ENCODE measurements at places on chromosomes 5 and 9.

DNA sequence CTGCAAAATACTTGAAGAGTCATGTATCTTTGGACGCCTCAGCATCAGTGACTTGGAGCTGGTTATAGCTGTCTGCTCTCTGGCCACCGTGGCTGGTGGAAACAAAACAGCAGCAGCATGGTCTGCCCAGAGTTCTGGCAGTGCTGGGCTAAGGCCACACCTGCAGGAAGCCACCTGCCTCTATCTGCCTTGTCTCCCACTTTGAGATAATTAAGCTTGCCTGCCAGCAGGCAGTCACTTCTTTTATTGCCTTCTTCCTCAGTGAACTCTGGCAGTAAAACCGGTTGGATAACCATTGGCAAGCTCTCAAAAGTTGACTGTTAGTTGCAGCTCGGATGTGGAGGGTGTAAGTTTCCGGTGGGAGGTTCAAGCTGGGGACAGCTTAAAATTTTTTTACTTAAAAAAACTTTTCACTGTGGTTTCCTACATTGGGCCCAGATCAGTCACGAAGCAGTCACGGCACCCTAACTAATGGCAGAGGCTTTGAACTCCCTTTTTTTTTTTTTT is 4.9 kb downstream of the SMIM3 start:
- DNase-seq: peak; percentile 96

- no peak for DNase-seq
These were observed 66.5 kb upstream of the RICTOR start for GRCh38 chr5:39140558-39141168.

DNA sequence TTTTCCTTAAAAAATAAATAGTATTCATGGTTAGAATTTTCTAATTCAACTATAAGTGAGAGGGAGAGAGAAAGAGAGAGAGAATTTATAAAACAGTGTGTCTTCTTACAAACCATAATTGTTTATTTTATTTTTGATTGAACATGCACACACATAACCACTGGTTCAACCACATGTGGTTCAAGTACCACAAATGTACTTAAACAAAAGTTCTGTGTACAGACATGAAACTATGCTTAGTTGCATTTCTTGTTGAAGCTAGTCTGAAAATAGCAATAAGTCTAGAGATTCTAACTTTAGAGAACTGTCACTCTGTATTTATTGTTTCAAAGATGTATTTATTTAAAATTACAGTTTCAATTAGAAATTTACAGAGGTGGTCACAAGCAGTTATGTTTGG is 130.6 kb upstream of the PDE4D start:
- DNase-seq: no peak

DNA sequence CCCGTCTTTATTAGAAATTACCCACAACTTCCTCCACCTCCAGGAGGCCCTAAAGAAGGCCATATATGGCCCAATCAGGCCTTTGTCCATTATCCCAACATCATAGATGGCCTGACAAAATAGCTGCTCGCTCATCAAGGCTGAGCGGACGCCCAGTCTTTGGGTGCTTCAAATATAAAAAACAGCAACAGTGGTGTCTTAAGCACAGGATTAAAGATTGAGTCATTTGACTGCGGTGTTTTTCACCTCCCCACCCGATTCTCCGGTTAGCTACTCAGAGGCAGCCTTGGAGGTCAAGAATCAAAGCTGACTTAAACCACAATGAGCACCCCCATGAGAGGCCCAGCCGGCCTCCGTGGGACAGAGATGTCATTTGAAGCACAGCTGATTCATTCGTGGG is 18.8 kb downstream of the S1PR3 start:
- DNase-seq: no peak

DNA sequence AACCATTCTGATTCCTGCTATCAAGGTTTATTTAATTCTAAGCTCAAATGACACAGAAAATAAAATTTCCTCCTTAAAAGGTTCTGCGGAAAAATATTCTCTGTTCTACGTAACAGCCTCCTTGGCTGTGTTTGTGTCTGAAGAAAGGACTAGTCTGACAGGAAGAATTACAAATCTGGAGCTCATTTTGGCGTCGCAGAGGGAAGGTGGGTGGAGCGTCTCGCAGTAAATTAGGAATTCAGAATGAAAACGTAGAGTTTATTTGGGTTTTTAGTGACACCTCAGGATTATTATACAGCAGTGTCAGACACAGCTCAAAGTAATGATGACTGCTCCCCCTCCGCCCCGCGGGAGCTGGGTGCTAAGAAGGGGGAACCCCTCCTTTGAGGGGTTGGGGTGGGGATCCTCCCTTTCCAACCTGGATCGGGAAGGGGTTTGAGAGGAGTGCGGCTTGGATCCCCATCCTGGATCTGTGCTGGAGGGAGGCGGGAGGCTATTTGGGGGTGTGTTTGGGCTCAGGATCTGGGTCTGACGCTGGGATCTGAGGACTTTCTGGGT is 933 bp upstream of the TGFBR1 start:
- DNase-seq: peak; percentile 68

DNA sequence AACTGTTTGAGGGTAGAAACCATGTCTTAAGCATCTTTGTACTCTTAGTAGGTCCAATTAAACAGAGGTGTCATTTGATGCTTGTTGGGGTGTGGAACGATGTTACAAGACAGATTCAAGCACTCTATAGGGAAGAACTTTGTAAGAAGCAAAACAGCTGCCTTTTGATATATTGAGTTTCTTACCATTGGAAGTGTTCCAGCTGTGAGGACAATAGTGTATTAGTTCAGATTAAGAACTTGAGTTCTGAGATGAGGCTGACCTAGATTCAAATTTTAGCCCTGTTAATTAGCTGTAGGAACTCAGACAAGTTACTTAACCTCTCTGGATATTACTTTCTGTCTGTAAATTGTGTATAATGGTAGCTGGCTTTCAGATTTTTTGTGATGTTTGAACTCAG is 19.6 kb upstream of the ZNF462 start:
- DNase-seq: no peak

GRCh38 chr5:32276173-32276853 is 36.4 kb downstream of the MTMR12 start:
- peak; percentile 39 for DNase-seq

DNA sequence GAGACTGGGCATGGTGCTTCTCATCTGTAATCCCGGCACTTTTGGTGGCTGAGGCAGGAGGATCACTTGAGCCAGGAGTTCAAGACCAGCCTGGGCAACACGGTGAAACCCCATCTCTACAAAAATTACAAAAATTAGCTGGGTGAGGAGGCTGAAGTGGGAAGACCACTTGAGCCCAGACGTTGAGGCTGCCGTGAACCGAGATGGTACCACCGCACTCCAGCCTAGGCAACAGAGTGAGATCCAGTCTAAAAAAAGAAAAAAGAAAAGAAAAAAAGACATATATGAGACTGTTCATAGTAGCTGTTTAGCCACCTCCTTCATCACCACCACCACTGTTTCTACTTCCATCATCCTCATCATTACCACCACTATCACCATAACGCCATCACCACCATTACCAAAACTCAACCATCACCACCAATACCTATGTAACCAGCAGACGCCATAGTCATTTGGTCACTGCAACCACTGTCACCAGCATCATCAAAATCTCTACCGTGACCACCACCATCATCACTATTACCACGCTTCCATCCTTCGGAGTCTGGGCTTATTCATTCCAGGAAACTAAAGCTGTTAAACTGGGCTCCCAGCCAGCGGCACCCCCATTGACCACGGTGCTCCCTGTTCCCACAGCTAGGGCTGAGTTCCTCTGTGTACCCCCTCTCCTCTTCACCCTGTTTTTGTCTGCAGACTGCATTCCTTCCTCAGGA is 8.4 kb upstream of the KIF12 start:
- no peak for DNase-seq

DNA sequence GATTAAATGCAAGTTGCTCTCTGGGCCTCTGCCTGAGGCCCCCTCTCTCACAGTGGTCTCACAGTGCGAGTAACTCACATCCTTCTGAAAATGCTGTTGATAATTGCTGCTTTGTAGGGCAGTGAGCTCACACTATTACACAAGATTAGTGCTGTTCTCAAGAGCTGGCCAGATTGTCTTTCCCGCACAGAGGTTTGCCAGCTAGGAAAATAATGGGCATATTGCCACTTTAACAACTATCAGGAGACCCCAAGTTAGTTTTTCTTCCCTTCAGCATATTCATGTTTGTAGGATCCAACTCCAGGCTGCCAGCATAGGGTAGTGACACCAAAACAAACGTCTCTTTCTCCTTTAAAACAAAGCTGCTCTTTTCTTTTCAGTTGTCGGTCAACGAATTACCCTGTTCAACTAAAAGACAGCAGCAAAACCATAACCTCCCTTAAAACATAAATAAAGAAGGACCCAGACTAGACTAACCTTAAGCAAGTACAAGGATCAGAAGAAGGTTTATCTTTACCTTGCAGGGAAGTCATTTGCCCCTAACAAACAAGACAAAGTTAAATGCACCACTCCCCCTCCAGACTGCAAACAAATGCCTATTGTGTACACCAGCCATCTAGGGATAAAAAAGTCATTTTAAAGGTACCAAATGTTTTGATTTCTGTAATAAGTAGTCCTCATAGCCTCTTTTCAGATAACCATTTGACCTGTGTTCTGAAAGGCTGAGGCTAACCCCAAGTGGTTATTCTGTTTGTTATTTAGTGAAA is 91.4 kb downstream of the VCAN start:
- DNase-seq: no peak

DNA sequence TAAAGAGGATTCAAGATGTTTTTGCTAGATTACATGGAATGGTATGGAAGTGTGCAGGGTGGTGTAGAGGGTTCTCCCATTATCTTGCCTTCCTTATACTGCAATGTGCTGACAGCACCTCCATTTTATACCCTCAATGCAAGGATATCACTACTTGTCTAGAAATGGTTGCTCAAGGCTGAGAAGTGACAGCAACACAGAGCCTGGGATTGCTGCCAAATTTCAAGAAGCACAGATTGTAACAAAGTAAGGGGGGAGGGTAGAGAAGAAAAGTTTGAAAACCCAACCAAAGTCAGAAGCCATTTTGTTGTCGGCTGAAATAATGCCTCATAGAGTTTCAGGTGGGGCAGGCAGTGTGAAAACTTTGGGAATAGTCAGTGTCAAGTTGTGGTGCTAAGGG is 29.8 kb downstream of the PCDHAC2 start:
- DNase-seq: peak; percentile 9

GRCh38 chr9:91812191-91812590 is 137.8 kb downstream of the ROR2 start:
- no peak for DNase-seq

GRCh38 chr5:134604908-134605307 is 27.7 kb downstream of the SAR1B start:
- DNase-seq: no peak

GRCh38 chr5:77900691-77901090 is 124.6 kb upstream of the TBCA start:
- no peak for DNase-seq

GRCh38 chr9:136567651-136568287 is 21.9 kb upstream of the NOTCH1 start:
- peak; percentile 92 for DNase-seq

GRCh38 chr9:120944434-120944843 is 17.8 kb upstream of the TRAF1 start:
- DNase-seq: no peak

- DNase-seq: no peak
These were observed 81.0 kb upstream of the DAB2 start for GRCh38 chr5:39505791-39506190.

- no peak for DNase-seq
These were observed 24.7 kb downstream of the TPPP start for GRCh38 chr5:668283-668995.

GRCh38 chr9:96668868-96669534 is 13.9 kb upstream of the PRXL2C start:
- DNase-seq: no peak

DNA sequence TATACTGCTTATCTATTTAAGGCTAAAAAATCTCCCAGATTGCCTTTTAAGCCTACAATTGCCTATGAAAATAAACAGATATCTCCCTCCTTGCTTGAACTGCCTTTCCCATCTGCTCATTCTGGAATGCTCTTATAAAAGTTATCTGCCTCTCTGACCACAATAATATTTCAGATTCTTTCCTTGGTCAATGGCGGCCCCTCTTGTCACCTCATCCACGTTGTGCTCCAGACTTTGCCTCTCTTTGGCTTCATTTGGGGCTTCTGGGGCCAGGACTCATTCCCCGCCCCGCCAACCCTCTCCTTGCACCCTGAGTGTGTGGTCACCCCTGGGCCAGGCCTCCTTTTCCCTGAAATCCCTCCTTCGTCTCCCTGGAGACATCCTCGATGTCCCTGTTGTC is 110.0 kb upstream of the RPS23 start:
- peak; percentile 85 for DNase-seq

GRCh38 chr9:118976160-118976559 is 393.1 kb downstream of the BRINP1 start:
- no peak for DNase-seq

DNA sequence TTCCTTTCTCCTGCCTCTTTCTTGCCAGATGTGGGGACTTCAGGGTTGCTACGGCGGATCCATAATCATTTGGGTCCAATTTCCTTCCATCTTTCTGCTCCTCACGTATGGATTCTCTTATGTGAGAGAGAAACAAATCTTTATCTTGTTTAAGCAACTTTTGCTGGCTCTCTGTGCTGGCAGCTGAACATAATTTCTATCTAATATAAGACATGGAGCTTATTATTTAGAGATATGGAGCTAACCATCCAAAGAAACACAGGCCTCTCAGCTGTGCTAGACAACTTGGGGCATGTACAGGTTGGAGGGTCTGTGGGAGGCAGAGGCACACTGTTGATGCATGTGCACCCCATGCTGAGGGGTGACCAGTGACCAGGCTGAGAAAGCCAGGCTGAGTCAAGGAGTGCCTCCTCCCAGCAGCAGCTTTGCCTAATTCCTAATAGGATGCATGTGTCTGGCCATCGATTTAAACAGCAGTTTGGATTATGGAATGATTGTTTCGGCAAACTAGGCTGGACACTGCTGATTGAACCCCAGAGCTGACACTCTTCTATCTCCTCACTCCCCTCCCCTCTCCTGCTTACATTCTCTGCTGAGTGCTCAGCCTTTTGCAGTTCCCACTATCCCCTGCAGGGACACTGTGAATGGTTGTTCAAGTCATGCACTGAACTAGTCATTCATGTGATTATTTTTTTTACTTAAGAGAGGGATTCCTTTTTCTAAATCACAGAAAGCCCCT is 195.8 kb downstream of the ERCC6L2 start:
- DNase-seq: peak; percentile 29
